Activated effector memory CD4-positive, alpha-beta T cell treated with Interleukin-2 at 50 U/mL for 16 hours (primary cell): ENCODE measurements at places on chromosomes 3 and 15.

GRCh38 chr15:74788042-74788682, 6.3 kb downstream of the CSK start:
- no peak for DNase-seq

DNA sequence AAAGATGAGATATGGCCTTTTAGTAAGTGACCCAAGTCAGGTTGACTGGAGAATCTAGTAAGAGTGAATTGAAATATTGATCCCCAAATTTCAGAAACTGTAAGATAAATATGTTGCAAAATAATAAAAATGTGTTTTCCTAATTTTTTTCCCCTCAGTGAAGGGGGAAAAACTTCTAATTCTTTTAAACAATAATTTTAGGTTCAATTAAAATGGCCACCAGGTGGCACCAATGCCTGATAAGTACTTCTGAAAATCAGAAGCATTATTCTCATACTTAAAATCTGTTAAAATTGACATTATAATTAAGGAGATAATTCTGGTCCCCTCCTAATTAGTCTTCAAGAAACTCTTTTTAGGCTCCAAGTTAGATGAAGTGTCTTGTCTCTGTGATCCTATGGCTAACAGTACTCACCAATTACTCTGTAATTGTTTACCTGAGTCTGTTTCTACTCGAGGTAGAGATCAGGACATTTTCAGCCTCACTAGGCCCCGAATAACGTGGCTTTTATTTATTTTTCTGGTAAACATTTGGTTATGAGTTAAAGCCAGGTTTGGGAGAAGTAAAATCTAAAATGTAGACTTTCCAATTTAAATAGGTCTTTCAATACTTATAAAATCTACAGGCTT, 52.6 kb downstream of the NMD3 start:
- no peak for DNase-seq

DNA sequence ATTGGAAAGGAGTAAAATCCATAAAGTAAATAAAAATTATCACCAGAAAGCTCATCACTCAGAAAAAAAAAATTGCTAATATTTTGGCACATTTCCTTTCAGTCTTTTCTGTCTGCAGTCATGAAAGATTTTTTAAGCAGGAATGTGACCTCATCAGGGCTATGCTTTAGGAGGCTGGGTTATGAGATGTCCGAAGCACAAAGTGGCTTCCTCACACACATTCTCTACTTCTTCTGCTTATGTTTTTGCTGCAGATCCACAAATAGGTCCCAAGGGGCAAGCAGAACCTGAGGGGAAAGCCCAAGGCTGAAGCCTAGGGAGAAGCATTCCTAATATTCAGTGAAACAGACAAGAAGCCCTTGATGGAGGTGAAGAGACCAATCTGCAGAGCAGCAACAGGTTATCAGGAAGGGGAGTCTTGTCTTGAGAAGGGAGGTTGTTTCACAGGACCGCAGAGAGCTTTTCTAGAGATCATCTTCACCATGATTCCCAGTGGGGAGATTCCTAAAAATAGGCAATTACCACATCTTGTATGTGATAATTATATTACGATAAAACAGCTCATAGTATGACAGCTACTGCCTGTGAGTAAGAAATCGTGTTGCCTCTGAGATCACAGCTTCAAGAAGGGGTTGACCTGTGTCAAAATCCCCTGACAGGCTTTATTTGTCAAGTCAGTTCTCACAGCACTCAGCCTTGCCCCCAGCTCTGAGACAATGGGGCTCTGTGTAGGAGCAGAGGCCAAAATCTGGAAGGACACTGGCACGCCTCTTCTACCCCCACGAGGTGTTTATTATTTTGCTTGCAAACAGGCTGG, 60.5 kb downstream of the IGF2BP2 start:
- DNase-seq: no peak

- no peak for DNase-seq
Measured at GRCh38 chr3:11637901-11638458, 5.7 kb downstream of the VGLL4 start.

DNA sequence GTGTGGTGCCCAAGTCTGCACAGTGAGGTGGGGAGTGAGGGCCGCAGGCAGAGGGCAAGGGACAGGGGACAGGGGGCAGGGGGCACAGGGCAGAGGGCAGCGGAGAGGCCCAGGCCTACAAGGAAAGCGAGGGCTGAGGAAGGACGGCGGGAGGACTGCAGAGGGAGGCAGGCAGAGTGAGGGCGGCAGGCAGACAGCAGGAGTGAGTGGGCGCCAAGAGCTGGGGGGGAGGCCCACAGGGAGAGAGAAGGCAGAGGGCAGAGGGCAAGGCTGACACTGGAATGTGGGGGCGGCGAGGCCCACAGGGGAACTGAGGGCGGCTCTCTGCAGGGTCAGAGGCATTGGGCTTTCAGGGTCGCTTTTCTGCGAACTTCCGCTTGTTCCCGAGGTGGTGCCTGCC, 267.8 kb upstream of the NDN start:
- no peak for DNase-seq

GRCh38 chr15:59221511-59222505, 15.2 kb downstream of the LDHAL6B start:
- no peak for DNase-seq
